ENCODE measurements at places on chromosomes 5 and 9.

DNA sequence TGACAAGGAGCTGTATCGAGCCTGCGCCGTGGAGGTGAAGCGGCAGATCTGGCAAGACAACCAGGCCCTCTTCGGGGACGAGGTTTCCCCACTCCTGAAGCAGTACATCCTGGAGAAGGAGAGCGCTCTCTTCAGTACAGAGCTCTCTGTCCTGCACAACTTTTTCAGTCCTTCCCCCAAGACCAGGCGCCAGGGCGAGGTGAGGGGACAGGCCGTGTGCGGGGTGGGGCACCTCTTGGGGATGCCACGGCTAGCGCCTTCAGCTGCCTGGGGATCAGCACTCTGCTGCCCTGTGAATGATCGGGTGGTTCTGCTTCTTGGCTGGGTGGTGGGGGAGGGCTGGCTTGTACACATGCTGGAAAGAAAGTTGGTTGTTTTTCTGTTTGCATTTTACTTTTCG lies 1.7 kb downstream of the NELFB start:
- no peak for DNase-seq

DNA sequence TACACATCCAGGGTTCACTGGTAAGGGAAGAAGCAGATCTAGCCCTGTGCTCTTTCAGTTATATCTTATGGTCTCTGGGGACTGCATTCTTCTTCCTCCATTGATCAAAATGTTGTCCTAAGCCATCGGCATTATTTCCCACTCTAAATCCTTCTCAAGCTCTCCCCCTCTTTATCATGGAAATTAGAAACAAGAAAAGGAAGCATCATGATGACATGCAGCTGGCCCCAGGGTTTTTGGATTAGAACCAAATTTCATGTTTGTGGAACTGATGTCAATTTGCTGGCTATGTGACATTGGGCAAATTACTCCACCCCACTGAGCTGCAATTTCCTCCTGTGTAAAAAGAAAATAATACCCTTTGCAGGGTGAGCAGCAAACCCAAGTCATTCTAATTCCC lies 39.5 kb downstream of the MFAP3 start:
- DNase-seq = no peak

GRCh38 chr5:11520241-11520930 lies 383.9 kb downstream of the CTNND2 start:
- no peak for DNase-seq

GRCh38 chr5:51731421-51732029 lies 348.3 kb downstream of the ISL1 start:
- DNase-seq = no peak

- no peak for DNase-seq
These were observed 230.8 kb upstream of the NR4A3 start for GRCh38 chr9:99590840-99591239.

DNA sequence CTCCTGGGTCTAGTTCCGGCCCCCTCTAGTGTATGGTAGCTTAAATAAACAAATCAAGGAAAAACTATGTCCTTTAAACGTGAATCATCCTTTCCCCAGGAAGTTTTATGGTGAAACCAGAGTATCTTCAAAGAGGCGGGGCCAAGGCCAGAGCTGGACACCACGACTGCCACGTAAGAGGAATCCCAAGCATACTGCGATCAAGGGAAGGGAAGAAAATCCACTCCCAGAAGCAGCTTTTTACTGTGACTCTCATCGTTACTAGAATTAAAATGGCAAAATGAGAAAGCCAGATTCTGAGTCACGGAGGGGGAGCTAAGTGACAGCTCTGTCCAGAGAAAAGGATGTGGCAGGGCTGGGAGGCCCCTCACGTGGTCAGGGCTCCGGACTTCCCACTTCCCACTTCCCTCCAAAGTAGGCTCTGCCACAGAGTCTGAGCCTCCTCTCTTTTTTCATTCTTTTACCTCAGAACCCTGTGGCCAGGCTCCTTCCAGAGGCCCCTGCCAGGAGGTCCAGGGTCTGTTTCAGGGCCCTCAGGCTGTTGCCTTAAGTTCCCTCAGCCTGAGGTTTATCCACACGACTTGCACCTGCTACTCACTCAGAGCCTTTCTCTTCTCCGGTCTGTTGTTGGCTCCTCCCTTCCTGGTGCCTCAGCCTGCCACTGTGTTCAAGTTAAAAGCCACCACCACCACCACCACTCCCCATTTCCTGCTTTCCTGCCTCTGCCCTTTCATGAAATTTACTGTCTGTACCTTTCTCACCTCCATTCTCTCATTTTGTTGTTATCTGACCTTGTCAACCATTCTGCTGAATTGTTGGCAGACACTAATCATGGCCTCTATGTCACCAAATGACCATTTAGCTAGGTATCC lies 1.4 kb upstream of the GLRX start:
- DNase-seq = peak; percentile 79

GRCh38 chr5:136526021-136526420 lies 160.7 kb upstream of the TRPC7 start:
- no peak for DNase-seq

GRCh38 chr5:107285772-107286171 lies 385.0 kb downstream of the EFNA5 start:
- no peak for DNase-seq

- no peak for DNase-seq
These were observed 532.9 kb downstream of the ANXA1 start for GRCh38 chr9:73684601-73685000.

GRCh38 chr5:122192497-122193496 lies 63.5 kb downstream of the ZNF474 start:
- peak; percentile 79 for DNase-seq

DNA sequence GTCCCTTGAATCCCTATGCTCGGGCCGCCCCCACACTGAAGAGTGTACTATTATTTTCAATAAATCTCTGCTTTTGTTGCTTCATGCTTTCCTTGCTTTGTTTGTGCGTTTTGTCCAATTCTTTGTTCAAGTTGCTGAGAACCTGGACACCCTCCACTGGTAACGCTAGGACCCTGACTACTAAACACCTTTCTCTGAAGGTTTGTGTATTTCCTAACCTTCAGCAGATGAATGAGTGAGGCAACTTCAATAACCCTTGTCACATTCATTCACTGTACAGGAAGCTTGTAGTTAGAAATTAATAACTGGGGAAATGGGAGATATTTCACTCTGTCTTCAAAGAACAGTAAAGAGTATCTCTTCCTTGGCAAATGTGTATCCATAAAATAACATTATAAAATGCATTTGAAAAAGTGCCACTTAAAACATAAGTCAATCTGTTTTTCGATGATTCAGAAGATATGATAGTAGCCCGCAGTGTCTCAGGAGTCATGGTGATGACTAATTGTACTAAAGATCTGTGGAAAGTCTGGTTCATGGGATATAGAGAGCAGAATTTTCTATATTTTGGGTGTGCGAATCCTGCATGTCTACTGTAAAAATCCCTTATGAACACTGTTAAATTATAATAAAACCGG lies 43.2 kb upstream of the ANKH start:
- no peak for DNase-seq

DNA sequence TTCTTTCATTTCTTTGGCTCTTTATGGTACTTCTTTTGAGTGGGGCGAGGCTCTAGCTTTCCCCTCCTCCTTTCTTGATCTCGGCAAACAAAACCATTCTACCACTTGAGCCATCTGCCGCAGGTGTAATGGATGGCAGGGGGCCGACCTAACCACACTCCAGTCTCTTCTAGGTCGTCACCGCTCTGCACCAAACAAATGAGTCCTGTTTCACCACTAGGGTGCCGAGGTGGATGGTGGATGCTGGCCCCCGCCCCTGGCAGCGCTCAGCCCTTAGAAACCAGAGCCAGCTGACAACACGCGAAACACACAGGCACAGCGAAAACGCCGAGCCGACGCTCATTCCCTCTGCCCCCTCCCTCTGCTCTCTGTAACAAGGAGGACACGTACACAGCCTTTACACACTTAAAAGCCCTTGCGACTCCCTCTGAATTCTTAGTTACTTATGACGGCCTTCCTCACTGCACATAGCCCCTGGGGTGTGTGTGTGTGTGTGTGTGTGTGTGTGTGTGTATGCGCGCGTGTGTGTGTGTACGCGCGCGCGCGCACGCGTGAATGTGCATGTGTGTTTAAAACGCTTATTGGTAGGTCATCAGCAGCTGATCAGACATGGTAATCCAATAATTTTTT lies 199.4 kb downstream of the MEF2C start:
- no peak for DNase-seq

GRCh38 chr5:146440870-146441495 lies 6.2 kb upstream of the TCERG1 start:
- no peak for DNase-seq

DNA sequence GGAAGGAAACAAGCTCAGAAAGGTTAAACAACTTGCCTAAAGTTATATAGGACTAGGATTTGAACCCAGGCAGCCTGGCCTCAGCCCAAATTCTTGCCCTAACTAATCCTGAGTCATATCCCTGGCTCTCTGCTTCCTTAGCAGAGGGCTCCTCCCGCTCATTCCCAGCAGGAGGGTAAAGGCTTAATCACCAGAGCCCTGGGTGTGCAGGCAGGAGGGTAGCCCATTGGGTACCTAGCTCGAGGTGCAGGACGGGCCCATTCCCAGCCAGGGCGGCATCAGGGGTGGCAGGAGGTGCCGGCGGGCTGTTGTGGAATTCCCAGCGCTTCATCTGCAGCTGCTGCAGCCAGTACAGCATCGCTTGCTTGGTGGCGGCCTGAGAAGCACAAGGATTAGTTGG lies 3.9 kb downstream of the TBC1D2 start:
- peak; percentile 71 for DNase-seq

DNA sequence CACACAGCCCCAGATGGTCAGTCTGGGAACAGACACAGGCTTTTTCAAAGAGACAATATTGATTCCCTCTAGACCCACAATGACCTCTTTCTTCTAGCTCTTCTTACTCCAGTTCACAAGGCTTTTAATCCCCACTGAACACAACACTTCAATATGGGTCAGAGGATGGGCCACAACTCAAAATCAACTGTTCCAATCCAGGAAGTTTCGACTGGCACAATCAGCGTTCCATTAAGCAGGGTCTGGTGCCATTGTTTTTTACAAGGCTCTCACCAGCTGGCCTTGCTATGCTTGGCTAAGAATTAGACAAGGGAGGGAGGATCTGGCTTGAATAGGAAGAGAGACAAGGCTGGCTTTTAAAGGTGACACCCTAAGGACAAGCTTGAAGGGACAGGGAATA lies 199.4 kb upstream of the SLC24A2 start:
- DNase-seq = no peak

GRCh38 chr5:93034621-93035590 lies 546.1 kb downstream of the NR2F1-AS1 start:
- no peak for DNase-seq

DNA sequence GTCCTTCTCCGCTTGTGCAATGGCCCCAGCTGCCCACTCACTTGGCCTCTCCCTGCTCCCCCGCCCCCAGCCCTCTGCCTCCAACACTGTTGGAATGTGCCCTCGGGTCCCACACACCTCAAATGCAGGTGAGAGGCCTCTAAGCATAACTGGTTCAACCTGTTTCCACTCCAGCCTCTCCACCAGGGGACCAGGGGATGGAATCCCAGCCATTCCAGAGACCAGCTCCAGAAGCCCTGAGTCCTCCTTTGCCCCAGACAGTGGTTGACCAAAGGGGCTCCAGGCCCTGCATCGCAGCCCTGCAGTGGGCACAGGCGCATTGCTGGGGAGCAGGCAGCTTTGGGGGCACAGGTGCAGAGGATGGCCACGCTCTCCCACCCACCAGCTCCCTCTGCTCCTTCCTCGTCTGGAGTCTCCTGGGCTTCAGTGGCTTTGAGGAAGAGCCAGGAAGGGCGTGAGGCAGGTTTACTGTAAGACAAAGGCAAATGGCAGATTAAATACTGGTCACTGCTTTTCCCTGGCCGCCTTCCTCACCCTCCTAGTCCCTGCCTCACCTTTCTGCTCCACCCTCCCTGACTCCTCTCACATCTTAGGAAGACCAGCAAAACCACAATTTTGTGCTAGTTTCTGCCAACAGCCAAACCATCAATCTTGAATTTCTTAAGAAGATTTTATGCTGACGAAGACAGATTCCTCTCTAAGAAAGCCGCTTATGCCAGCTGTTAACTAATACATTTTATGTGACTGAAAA lies 29.1 kb upstream of the IRX2 start:
- DNase-seq = no peak

GRCh38 chr9:69090140-69090750 lies 54.7 kb downstream of the FXN start:
- peak; percentile 35 for DNase-seq

DNA sequence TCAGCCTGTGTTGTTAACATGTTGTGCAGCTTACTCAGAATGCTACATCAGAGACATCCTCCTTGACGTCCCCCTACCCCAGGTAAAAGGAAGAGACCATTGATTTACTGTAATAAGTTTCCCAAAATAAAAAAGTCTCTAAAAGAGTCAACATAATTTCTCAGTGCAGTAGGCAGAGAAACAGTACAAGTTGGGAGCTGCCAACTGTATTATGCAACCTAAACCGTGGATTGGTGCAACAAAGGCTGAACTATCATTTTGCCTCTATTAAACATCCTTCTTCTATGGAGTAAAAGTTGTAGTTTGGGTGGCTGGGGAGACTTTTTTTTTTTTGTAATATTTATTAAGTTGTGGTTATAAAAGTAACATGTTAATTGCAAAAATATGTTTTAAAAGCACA lies 208.0 kb downstream of the NR3C1 start:
- DNase-seq = no peak

GRCh38 chr5:86570427-86571083 lies 47.2 kb upstream of the COX7C start:
- DNase-seq = no peak

- DNase-seq = no peak
These were observed 607.8 kb downstream of the PSAT1 start for GRCh38 chr9:78904686-78905085.

DNA sequence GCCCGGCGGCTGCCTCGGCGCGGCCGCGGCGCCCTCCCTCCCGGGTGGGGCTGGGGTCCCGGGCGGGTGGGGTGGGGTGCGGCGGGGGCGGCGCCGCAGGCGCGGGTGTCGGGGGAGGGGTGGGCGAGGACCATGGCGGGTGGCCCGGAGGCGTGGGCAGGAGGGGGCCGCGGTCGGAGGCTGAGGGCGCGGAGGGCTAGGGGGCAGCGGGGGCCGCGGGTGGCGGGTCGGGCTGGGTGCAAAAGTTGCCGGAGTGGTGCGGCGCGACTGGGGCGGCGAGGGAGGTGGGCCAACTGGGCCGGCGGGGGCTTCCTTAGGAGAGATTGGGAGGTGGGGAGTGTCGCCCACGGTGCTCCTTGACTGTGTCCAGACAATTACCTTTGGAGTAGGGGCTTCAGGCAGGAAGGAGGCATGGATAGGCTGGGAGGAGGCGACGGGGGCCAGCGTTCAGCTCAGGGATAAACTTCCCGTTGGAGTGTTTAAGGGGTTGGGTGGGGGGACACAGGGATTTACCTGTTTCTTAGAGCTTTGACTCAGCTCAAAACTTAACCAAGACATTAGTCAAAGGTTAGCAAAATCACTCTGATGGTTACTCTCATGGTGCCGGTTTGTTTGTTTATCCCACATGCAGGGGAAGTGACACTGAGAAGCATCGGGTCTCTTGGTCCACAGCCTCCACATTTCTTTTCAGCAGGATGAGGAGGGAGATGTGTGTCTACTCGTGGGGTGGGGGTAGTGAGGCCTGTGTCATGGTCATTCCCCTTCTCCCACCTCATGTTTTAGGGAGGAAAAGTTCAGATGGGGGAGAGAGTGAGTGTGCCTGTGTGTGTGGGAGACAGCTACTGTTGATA lies 859 bp downstream of the CSNK1G3 start:
- DNase-seq = peak; percentile 36
